ENCODE measurements at places on chromosomes 6 and 20.

- no peak for DNase-seq
Observed at GRCh38 chr20:3314391-3314790, 75.4 kb upstream of the SLC4A11 start.

DNA sequence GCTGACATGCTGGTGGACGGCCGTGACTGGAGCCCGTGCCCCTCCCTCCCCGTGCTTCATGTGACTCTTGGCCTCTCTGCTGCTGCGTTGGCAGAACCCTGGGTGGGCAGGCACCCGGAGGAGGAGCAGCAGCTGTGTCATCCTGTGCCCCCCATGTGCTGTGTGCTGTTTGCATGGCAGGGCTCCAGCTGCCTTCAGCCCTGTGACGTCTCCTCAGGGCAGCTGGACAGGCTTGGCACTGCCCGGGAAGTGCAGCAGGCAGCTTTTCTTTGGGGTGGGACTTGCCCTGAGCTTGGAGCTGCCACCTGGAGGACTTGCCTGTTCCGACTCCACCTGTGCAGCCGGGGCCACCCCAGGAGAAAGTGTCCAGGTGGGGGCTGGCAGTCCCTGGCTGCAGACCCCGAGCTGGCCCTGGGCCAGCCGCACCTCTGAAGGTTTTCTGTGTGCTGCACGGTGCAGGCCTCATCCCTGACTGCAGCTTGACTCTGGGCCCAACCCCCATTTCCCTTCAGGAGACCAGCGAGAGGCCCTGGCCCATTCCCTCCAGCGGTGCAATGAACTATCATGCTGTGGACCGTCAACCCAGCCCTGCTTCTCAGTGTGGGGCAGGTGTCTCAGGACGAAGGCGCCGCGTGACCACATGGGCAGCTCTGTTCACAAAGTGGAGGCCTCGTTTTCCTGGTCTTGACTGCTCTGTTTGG is 8.1 kb downstream of the NPBWR2 start:
- DNase-seq: no peak

GRCh38 chr6:127956956-127957355 is 56.1 kb upstream of the THEMIS start:
- no peak for DNase-seq

DNA sequence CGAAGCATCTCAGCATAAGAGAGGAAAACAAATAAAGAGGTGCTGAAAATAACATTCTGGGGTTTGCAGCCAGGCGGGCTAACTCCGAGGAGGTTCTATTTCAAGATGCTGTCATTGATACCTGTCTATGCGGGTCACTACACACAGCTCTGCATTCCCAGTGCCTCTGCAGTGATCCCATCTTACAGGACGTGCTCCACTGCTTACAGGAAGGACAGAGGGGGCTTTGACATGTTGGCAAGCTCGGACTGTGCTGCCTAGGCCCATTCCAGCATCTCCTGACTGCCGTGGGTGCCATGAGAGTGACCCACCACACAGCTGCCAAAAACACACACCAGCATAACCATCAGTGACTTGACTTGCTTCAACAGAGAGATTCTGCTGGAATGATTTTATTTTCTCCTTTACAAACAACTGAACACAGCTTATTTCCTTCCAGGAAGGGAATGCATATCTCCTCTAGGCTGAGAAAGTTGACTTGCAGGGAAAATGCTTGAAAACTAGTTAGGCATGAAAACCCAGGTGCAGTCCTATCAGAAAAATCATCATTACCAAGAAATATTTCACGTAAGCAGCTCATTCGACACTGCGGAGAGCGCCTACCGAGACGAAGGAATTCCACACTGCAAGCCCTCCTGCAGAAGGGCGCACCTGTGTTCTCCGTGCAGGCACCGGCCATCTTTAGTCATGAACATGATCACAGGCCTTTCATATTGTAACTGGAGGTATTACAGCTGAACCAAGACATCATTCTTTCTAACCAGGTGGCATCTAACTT is 62.5 kb downstream of the RAMACL start:
- no peak for DNase-seq

DNA sequence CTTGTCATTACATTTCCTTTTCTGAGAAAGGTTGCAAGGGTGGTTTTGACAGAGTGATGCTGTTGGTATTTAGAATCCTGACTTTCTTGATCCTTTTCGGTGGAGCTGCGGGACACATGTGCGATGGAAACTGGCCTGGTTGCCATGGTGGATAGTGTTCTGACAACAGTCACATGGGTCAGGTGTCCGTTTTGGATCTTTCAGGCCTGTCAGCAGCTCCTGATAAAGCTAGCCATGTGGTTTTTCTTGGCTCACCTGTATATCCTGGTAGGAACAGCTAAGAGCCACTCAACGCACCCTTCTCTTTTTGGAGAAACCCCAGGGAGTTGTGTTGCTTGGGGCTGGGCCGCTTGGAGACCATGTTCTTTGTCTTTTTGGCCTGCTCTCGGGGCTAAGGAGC is 177.4 kb downstream of the MTFR2 start:
- no peak for DNase-seq

- DNase-seq: no peak
Observed at GRCh38 chr6:98529364-98529763, 305.0 kb upstream of the POU3F2 start.

- DNase-seq: no peak
Observed at GRCh38 chr6:21902628-21903169, 309.1 kb downstream of the SOX4 start.

GRCh38 chr6:83047065-83047754 is 18.4 kb downstream of the UBE3D start:
- DNase-seq: no peak

DNA sequence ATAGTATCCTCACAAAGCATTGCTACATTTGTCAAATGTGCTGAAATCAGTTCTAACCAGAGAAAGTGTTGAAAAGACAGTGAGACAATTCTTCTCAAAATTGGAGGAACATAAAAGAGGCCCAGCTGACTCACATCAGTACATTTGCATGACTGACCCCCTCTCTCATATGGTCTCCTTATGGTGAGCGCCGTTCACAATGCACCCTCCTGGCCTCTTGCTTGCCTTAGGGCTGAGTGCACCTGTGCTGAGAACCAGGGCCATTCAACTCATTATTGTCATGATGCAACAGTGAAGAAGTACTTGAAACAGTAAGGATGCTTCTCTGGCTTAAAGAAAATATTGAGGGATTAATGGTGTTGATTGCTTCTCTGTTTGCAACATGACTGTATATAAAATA is 375.2 kb upstream of the AGPAT4 start:
- no peak for DNase-seq

DNA sequence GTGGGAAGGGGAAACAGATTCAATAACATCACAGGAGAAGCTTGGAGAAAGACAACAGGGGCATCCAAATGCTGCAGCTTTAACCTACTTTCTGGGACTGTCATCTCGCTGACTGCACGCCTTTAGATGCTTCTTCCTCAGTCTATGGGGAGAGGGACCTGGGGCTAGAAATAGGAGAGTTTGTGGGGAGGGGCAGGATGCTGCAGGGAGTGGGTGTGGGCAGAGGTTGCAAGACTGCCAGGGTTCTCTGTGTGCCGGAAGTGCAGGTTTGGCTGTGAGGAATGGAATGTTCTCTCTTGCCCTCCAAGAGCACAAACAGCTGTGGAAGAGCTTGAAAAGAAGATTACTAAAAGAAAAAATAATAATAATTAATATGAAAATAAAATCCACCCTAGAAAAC is 93.2 kb downstream of the FOXO3 start:
- DNase-seq: no peak

DNA sequence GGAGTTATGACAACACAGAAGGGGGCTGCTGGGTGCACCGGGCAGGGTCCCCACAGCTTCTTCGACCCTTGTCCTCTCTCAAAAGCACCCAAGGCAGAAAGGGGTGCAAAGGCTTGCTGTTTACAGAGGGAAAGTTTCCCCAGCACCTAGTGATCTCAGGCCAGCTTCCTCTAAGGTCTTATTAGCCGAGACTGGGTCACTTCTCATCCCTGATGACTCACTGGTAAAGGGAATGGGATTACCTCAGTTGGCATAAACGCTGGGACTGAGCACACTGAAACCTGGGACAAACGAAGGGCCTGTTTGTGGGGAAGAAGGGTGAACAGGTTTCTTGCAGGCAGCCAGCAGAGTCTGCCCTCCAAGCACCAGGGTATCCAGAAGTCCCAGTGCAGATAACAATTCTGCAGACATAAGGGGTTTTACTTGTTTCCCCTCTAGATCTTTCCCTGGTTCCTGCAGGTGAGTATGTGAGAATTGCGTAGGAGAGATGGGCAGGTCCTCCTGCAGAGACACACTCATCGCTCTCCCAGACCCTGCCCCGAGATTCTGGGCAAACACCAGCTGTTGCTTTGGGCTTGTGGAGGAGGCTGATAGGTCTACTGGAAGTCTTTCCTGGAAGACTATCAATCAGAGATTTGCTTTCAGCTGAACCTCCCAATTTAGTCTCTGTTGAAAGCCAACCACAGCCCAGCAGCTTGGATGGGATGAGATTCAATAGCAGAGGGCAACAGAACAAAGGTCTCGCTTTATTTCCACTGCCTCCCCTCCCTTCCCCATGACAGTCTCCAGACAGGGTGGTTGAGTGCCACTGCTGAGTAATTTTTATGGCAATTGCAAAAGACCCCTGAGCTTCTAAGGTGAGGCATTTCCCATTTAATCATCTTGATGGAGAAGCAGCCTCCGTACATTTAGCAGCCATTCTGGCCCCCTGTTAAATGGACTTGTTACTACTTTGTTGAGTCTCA is 25.7 kb downstream of the KCNG1 start:
- no peak for DNase-seq

DNA sequence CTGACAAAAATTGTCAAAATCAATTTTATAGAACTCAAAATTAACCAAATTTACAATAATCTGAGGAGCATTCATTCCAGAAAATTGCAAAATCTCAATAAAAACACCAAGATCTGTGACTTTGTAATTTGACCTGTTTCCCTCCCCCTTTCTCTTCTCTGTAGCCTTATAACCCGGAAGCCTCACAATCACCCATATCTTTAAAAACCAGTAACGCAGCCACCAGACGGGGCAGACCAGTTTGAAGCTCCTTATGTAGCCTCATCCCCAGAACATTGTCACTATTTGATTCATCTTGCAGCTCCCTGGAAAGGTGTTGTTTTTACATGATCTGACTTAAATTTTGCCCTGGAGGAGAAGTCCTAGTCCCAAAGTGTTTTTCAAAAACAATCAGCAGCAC is 27.5 kb upstream of the TGM6 start:
- no peak for DNase-seq

GRCh38 chr6:27468334-27468733 is 4.6 kb downstream of the ZNF184 start:
- DNase-seq: no peak

DNA sequence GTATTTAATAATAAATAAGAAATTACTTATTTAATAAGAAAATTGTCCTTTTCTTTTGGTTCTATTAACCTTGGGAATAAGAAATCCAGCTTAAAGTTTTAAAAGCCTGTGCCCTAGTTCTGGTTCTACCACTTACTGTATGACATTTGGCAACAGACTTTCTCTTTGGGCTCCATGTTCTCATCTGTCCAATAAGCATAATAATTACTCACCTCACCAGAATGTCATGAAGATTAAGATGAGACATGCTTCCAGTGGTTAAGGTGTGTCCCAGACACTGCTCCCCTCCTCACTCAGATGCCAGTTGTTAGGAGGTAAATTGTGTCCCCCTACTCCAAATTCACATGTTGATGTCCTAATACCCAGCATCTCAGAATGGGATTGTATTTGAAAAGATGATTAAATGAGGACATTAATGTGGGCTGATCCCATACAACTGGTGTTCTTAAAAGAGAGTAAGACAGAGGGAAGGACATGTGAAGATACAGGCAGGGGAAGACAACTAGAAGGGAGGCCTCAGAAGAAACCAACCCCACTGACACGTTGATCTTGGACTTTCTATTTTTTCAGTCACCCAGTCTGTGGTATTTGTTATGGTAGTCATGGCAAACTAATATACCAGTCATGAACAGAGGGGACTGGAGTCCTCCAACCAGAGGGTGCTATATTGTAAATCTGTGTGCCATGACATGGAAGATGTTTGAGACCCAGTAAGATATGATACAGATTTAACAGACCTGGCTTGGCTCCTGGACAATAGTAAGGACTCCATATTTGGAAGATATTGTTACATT is 6.4 kb upstream of the MICAL1 start:
- DNase-seq: no peak

GRCh38 chr6:139711804-139712585 is 337.5 kb upstream of the CITED2 start:
- DNase-seq: no peak

- peak; percentile 8 for DNase-seq
Observed at GRCh38 chr6:13428583-13429405, 58.6 kb downstream of the GFOD1 start.

DNA sequence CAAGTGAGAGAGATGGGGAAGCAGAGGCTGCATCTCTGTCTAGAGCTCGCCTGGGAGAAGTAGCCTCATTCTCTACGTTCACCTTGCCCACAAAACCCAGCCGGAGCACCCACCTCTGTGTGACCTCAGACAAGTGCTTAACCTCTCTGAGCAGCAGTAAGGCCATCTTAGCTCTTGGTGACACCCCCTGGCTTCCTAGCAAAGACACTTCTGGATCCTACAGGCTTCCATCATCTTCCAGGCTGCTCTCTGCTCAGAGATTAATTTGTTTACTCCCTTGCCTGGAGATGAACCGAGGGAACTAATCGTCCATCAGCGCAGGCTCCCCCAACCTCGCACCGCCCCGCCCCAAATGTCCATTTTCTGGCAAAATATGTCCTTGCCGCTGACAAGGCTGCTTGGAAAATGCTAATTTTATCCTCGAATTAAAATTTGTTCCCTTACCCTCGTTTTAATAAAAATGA is 24.0 kb upstream of the CTNNBL1 start:
- DNase-seq: no peak

DNA sequence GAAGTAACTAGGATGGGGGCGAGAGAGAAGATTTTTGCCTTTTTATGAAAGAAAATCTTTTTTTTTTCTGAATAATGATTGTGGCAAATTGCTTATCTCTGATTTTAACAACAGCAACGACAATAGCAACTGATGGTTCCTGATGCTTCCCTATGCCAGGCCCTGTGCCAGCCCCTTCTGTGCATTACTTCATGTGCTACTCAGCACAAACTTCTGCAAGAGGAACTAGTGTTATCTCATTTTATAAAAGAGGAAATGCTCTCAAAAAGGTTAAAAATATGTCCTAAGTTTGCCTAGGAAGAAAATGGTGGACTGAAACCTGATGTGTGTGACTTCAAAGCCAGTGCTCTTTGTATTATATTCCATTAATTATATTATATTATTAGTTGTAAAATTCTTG is 74.0 kb upstream of the RALGAPA2 start:
- no peak for DNase-seq

- no peak for DNase-seq
Observed at GRCh38 chr6:7042654-7043545, 64.9 kb upstream of the RREB1 start.

- no peak for DNase-seq
Observed at GRCh38 chr6:16568128-16568527, 193.1 kb downstream of the ATXN1 start.
